Left ventricle myocardium superior (tissue), 1 donor: ENCODE measurements at places on chromosomes 7 and 10.

DNA sequence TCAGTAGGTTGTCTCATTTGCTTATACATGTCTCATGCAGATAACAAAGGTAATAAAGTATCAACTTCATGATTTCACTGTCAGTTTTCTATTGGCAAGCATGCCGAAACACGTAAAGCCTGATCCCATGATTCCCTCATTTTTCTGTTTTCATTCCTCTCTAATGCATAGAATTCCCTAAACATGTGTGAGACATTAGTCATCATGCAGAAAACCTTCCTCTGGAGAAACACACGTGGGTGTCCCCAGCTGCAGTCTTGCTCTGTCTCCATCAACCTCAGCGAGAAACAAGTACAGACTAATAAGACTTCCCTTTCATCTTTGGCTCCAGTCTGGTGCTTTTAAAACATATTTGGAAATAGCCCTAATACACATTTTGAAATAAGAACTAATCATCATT lies 432.7 kb upstream of the VSTM2A start:
- DNase-seq = no peak

DNA sequence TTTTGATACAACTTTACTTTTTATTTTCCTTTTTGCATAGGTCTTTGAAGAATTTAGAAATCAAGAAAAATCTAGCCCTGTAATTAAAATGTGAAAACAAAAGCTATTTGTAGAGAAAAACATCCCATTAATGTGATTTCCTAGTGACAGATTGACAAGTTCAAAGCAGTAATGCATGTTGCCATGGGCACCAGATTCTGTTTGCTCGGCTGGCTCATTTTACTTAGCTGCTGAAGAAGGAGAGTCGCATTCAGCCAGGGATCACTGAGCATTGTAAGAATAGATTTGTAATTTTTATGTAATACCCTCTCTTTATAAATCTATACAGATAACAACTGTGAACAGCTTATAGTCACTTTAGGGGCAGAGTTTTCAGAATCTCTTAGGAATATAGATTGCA lies 28.5 kb downstream of the DNAJB9 start:
- no peak for DNase-seq

DNA sequence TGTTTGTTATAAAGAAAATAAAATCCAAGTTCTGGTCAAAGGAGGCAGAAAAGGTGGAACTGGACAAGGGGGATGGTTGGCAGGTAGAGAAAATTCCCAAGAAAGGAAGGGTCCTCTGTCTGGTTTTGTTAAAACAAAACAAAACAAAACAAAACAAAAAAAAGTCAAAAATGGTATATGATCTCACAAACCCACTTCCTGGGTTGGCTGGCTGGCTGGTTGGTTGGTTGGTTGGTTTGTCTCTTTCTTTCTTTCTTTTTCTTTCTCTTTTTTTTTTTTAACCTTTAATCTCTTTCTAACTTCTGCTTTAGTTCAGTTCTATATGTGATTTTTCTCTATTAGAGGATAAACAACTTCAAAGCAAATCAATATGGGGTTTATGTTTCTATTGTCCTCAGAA lies 41.1 kb upstream of the CPN1 start:
- DNase-seq = no peak

GRCh38 chr7:18861514-18862118 lies 255.8 kb downstream of the TWIST1 start:
- no peak for DNase-seq

DNA sequence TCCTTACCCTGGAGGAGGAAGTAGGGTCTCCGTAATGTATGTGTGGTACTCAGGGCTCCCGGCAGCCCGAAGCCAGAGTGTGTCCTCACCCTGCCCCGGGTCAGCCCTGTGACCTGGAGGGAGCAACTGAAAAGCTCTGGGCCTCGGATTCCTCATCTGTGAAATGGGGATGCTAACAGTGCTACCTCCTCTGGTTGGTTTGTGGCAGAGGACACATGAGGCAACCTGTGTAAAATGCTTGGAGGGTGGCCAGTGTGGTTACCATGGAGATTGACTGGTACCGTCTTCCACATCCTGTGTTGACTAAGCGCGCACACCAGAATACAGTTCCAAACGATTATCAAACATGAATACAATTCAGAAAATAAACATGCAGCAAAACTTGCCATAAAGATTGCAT lies 163.8 kb upstream of the KLF6 start:
- no peak for DNase-seq

- no peak for DNase-seq
Measured at GRCh38 chr7:71972534-71972933, 439.6 kb downstream of the CALN1 start.

GRCh38 chr7:17669204-17669603 lies 271.1 kb downstream of the SNX13 start:
- DNase-seq = no peak

DNA sequence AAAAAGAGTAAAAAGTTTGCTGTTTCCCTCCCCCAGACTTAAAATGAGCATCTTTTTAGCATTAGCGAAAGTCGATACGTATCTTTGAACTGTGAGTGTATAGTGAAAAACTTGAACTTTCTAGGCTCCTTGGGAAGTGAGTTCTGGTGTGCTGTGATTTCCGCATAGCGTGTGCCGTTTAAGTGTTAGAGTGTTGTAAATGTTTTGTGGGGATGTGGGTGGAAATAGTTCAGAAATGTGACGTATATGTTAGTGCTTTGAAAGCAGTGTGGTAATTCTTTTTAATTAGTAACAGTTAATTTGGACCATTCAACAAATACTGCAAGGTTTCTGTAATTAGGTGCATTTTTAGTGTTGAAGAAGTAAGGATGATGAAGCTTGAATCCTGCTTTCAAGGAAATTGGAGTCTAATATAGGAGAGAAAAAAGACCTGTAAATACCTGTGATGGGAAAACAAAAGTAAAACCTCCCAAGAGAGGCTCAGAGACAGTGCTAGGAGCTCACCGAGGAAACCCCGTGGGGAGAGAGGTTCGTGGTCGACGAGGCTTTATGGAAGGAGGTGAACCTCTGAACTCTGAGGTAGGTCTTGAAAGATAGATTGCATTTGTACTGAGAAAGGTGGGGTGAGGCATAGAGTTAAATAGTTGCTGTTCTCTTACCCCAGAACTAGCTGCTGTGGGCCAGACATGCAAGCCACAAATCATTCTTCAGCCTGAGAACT lies 40.8 kb downstream of the RBM33 start:
- DNase-seq = no peak

DNA sequence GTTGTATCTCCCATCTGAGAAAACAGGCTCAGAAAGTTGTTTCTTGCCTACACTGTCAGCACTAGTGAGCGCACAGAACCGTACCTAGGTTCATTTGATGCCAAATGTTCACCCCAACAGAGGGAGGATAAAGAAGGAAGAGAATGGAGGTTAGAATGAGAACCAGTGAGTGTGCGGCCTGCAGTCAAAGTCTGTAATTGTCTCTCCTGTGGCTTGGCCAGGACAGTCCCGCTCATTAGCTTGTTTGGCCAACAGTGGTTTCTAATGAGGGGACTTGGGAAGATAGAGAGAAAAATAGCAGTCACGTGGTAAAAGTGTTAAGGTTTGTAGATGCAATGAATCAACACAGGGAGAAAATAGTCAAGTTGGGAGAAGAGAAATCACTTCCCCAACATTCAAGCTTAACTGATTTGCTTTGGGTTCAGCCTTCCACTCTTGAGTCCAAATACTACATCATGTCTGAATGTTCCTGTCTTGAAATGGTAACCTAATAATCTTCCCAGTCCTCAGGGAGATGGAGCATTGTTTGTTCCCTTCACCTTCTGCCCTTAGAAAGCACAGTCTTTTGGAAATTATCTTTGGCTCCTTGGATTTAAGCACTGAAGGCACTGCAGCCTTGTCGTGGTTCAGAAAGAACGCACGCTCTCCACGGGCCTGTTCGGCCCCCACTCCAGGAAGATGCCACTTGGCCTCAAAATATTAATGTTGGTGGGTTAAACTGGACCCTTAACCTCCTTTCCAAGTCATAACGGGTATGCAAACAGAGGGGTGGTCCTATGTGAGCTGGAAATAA lies 360.4 kb upstream of the ZNF32 start:
- DNase-seq = no peak

- no peak for DNase-seq
Measured at GRCh38 chr7:114422507-114423501, 8.2 kb downstream of the FOXP2 start.

- DNase-seq = no peak
Measured at GRCh38 chr10:30836406-30836805, 195.3 kb downstream of the ZNF438 start.

GRCh38 chr7:148492157-148492860 lies 98.3 kb upstream of the C7orf33 start:
- no peak for DNase-seq

DNA sequence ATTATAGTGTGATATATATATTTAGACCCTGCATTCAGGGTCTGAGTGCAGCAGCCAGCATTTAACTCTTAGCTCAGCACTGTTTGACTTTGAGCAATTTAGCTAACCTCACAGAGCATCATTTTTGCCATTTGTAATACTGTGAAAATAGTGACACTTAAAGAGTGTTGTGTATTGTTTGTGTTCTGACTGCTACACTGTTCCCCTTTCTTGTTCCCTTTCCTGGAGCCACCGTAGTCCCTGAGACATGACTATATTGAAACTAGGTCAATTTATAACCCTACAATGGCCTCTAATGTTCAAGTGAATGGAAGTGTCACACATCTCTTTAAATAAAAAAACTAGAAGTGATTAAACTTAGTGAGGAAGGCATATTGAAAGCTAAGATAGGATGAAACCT lies 20.3 kb upstream of the CD36 start:
- no peak for DNase-seq

DNA sequence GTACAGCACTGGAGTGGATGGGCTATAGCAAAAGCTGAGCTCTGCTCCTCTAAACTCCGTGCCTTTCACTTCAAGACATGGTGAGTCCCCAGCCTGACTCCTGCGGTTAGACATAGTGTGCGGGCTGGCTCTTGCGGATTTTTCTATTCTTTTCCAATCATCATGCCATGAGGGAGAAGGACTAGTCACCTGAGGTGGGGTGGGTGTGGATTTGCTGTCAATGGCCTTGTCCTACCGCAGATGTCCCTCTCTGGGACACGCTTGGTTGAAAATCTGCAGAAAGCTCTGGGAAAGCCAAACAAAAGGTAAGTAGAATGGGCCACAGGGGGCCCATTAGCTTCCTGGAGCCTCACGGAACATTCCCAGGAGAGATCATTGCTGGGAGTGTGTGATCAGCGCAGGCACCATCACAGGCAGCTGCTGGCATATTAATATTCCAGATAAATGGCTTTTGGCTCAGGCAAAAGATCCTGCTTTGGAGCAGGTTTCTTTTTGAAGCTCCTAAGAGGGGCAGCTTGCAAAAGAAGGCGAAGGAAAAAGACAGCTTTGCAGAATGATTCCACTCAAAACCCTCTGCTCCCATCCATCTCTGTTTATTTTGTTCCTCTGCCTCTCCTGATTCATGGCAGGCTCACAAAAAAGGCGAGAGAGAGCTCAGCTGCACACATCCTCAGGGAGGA lies 509.0 kb upstream of the ZMIZ1 start:
- DNase-seq = no peak

DNA sequence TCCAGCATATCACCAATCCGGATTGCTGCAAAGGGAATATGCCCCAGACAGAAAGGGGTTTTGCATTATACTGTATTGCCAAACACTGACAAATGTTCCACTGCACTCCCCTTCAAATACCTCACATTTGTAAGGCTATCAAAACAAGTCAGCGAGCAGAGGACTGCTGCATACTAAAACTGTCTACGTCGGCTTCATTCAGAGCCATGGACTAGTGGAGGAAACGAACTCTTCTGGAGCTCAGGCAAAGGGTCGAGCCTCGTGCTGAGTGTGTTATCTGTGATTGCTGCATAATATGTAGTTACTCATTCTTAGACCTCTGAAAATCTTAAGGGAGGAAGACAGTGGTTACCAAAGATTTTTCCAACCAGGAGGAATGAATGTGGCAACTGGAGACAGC lies 200.2 kb downstream of the DYNC1I1 start:
- no peak for DNase-seq
